ENCODE measurements at places on chromosomes 1 and 21. TPM values are rescaled to one million over a fixed set of nuclear protein-coding genes. Genes with fewer than 3 reads are reported as not detected.

GRCh38 chr1:7352364-7352763 lies 418.7 kb upstream of the VAMP3 start:
- H3K4me1 ChIP-seq: no peaks in the 10 kb centered on the region
- no peak for DNase-seq
- H3K4me3 ChIP-seq: no peak overlapping the region
- H3K27ac ChIP-seq: no peak overlapping the region
- H3K27me3 ChIP-seq: no peaks in the 10 kb centered on the region
- no peaks in the 10 kb centered on the region for H3K36me3 ChIP-seq

DNA sequence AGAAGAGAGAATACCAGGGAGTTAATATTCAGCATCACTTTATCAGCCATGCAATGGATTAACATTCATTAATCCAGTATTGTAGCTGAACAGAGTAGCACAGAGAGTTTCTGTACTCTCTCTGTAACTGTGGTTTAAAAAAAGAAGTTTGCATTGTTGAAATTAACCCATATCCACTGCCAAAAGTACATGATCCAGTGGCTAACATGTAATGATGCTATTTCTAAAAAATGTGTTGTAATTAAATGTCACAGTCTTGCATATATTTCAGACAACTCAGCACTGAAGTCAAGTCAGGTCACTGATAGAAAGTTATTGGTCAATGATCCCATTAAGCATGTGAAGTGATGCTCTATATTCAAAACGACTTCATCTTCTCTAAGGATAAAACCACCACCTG lies 141.3 kb downstream of the NRIP1 start:
- H3K4me1 ChIP-seq: no peaks in the 10 kb centered on the region
- no peak overlapping the region for H3K27ac ChIP-seq
- no peak overlapping the region for H3K4me3 ChIP-seq
- H3K27me3 ChIP-seq: no peaks in the 10 kb centered on the region
- no peaks in the 10 kb centered on the region for H3K36me3 ChIP-seq

DNA sequence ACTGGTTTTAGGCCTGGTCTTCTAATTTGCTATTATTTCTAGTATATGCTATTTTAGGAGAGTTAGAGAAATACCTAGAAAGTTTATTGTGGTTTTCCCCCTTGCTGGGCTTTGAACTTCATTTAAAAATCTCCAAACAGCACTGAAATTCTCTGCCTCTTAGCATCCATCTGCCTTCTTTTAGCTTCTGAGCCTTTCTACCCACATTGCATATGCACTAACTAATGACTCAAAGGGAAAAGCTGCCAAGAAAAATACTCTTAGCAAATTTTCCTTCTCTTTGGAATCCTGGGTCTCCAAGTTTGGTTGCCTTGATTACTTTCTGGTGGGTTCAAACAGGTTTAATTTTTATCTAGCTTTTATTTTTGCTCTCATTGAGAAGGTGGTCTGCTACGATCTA lies 408.4 kb upstream of the PTBP2 start:
- no peak for DNase-seq
- H3K27ac ChIP-seq: no peak overlapping the region
- no peaks in the 10 kb centered on the region for H3K36me3 ChIP-seq
- no peaks in the 10 kb centered on the region for H3K27me3 ChIP-seq
- no peak overlapping the region for H3K4me3 ChIP-seq

- no peak overlapping the region for H3K27ac ChIP-seq
- peaks cover 5% of the 10 kb centered on the region for H3K4me1 ChIP-seq
- DNase-seq: no peak
- H3K27me3 ChIP-seq: no peaks in the 10 kb centered on the region
- H3K4me3 ChIP-seq: no peak overlapping the region
Measured at GRCh38 chr1:19794583-19794982, 5.1 kb downstream of the TMCO4 start.

GRCh38 chr1:175499595-175500382 lies 243.6 kb downstream of the TNR start:
- H3K36me3 ChIP-seq: no peaks in the 10 kb centered on the region
- H3K4me1 ChIP-seq: no peaks in the 10 kb centered on the region
- no peak for DNase-seq
- H3K27ac ChIP-seq: no peak overlapping the region

DNA sequence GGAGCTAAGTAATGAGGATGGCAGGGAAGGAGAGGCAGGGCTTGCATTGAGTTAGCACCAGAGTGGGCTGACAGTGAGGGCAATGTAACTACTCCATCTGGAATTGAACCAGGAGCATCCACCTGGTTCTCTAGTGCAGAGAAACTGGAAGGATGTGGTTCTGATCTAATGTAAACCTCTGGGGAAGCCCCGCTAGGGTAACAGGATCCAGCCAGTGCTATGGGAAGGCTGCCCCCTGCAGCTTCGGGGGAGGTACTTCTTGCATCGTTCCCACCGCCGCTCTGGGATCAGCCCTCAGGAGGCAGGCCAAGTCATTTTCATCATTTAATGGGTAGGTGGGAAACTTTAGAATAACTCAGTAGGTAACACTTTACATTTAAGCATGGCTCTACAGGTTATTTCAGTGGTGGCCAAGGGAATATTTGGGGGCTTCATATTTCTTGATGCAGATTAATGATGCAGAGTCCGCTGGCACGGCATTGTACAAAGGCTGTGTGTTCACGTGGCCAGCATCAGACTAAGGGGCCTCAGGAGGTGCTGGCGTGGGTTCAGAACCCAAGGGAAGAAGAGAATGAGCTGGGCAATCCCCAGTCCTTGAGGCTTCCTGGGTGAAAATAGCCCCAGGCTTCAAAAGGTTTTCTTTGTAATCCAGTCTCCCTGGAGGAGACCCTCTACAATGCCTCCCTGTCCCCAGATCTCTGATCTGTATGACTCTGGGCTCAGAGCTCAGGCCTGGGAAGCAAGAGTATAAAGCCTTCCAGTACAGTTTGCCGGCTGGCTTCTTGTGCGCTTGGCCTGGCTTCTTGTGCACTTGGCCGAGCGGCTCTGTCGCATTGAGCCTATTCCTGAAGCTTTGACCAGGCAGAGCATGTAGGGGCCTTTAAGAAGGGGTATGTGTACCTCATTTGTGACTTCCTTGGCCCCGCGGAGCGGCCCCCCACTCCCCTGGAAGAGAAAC lies 26.4 kb upstream of the KAZN start:
- H3K36me3 ChIP-seq: no peaks in the 10 kb centered on the region
- no peak overlapping the region for H3K27ac ChIP-seq
- H3K4me3 ChIP-seq: no peak overlapping the region
- H3K27me3 ChIP-seq: no peaks in the 10 kb centered on the region
- DNase-seq: no peak

DNA sequence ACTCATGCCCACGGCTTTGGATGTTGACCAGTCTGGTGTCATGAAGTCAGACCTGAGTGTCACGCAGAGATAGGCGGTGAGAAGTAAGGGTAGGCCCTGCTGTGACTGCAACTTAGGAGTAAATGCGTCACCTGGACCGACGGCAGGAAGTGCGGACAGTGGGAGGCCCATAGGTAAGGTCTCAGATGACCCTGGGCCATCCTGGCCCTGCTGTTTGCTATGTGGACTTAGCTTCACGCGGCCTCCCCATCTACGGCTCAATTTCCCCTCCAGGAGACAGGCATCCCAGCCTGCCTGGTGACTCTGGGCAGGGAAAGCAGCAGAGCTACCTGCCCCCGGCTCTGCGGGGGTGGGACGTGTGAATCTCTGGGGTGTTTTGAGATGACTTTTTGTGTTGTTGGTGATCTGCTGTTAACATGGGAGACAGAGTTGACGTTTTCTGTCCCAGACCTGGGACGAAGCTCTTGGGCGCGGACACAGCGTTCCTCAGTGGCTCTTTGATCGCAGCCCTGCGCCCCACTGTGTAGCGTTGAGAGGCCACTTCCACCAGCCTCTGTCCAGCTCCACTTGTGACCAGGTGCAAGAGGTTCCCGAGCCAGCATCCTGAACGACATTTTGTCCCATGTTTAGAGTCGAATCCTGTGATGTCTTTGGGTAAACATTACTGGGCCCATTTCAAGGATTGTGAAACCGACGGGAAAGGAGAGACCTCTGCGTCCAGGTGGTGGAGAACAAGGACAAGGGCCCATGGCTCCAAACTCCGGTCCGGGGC lies 39.9 kb downstream of the CRYAA start:
- no peak overlapping the region for H3K4me3 ChIP-seq
- no peaks in the 10 kb centered on the region for H3K4me1 ChIP-seq
- DNase-seq: peak; percentile 14
- no peak overlapping the region for H3K27ac ChIP-seq
- no peaks in the 10 kb centered on the region for H3K36me3 ChIP-seq

DNA sequence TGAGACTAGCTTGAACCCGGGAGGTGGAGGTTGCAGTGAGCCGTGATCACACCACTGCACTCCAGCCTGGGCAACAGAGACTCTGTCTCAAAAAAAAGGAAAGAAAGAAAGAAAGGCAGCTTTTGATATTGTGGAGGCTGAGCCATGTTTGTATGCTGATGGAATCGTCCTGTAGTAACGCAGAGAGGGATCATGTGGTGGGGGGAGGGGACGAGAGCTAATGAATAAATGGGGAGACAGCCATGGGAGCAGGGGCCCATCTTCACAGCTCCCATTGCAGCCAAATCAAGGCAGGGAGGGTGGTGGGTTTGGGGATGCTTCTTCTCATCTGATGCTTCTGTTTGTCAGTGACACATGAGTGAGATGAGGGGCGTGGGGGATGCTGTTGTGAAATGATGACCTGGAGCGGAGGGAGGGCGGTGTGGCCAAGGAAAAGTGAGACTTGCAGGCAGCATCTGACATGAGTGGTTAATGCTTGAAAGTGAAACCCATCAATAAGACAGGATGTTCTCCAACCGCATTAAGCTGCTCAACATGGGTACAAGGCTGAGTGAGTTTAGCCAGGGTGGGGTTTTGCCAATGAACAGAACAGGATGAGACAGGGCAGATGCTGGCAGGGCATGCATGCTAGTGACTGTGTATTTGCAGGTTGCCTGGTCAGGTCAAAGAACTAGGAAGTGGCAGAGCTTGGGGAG lies 16.7 kb downstream of the SPATA21 start:
- H3K4me1 ChIP-seq: no peaks in the 10 kb centered on the region
- no peak overlapping the region for H3K4me3 ChIP-seq
- DNase-seq: no peak
- H3K27ac ChIP-seq: no peak overlapping the region
- H3K27me3 ChIP-seq: no peaks in the 10 kb centered on the region

GRCh38 chr21:36297938-36298572 lies 21.9 kb upstream of the MORC3 start:
- H3K4me3 ChIP-seq: peak overlapping the region; percentile 6
- H3K4me1 ChIP-seq: peaks cover 5% of the 10 kb centered on the region
- peak overlapping the region; percentile 96 for H3K27ac ChIP-seq
- DNase-seq: peak; percentile 91
- H3K36me3 ChIP-seq: no peaks in the 10 kb centered on the region

GRCh38 chr1:2595261-2595811 lies 8.8 kb downstream of the PRXL2B start:
- H3K4me1 ChIP-seq: no peaks in the 10 kb centered on the region
- H3K27me3 ChIP-seq: no peaks in the 10 kb centered on the region
- no peak for DNase-seq
- no peak overlapping the region for H3K27ac ChIP-seq
- no peak overlapping the region for H3K4me3 ChIP-seq
- no peaks in the 10 kb centered on the region for H3K36me3 ChIP-seq

- no peaks in the 10 kb centered on the region for H3K36me3 ChIP-seq
- no peak for DNase-seq
- no peaks in the 10 kb centered on the region for H3K4me1 ChIP-seq
- H3K27me3 ChIP-seq: no peaks in the 10 kb centered on the region
- H3K27ac ChIP-seq: no peak overlapping the region
- no peak overlapping the region for H3K4me3 ChIP-seq
Measured at GRCh38 chr21:45356251-45356650, 48.7 kb upstream of the COL18A1 start.

DNA sequence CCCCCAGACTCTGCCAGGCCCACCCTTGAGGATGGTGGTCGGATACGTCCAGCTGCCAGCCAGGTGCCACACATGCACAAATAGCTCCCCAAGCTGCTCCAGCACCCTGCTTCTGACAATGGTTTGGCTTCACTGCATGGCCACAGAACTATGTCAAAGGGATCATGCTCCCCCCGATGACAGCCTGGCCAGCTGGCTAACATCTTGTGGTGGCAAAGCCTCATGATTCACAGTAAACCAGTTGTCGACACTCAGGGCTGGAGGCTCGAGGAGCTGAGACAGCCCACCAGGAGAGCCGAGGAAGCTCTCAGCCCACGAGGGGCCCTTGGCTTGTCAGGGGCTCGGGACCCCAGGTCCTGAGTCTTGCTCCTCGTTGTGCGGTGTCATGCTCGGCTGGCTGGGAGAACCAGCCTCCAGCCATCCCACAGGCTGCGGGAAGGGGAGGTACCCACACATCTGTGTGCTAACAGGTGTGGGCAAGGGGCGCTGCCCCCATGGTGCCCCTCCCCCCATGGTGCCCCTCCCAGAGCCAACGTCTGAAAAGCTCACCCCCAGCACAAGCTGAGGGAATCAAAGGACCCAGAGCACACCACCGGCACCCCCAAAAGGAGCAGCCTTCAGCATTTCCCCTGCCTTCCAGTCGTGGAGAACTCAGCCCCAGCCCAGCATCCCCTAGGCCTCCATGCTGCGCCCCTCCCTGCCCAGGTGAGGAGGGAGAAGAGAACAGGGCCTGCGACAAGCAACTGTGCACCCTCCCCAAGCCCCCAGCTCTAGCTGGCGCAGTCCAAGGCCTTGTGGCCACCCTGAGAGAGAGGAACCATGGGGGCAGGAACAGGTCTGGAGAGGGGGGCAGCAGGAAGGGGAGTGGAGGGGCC lies 41.2 kb downstream of the KIF21B start:
- no peaks in the 10 kb centered on the region for H3K27me3 ChIP-seq
- no peak overlapping the region for H3K27ac ChIP-seq
- H3K36me3 ChIP-seq: no peaks in the 10 kb centered on the region
- no peak for DNase-seq

DNA sequence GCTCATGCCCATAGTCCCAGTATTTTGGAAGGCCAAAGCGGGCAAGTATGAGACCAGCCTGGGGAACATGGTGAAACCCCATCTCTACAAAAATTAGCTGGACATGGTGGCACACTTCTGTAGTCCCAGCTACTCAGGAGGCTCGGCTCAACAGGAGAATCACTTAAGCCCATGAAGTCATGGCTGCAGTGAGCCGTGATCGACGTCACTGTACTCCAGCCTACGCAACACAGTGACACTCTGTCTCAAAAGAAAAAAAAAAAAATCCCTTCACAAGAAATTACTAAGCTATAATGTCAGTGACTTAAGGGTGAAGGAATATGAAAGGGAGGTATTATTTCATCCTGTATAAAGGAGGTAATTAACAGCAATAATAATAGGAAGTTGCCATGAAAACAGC lies 99.8 kb downstream of the ACBD6 start:
- H3K4me1 ChIP-seq: no peaks in the 10 kb centered on the region
- H3K36me3 ChIP-seq: no peaks in the 10 kb centered on the region
- H3K4me3 ChIP-seq: no peak overlapping the region
- no peaks in the 10 kb centered on the region for H3K27me3 ChIP-seq

Gene MRPS14
- 36.2 TPM for total RNA-seq

Gene GBP5
- 3.0 TPM for total RNA-seq

Gene ZNF678
- total RNA-seq: 10.4 TPM

Gene ADCY10
- total RNA-seq: 1.6 TPM

Gene HUNK
- total RNA-seq: 13.0 TPM

Gene PIK3C2B
- 67.6 TPM for total RNA-seq

Gene F13B
- total RNA-seq: not detected

All from colonic mucosa (tissue), 4 donors.